ENCODE measurements at places on chromosomes 2 and 18.

- DNase-seq = no peak
Measured at GRCh38 chr2:119040730-119041129, 98.7 kb downstream of the MARCO start.

GRCh38 chr2:207078186-207078798 is 87.5 kb downstream of the KLF7 start:
- DNase-seq = no peak

- no peak for DNase-seq
Measured at GRCh38 chr2:9650119-9650821, 19.5 kb upstream of the YWHAQ start.

DNA sequence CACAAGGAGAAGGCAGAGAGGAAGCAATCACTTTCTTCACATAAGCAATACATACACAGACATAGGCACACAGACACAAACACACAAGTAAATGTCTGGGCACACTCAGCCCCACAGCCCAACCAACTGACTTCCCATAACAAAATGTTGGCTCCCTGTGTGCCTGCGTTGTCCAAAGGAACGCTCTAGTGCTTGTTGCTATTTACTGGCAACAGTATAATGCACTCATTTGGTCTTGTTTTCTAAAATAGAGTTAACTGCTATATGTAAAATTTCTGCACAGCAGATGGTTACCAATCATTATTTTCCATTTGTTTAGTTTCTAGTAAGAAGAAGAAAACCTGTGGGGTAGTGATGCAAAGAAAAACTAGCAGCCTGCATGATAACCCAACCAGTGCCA is 16.5 kb downstream of the FIGN start:
- no peak for DNase-seq

DNA sequence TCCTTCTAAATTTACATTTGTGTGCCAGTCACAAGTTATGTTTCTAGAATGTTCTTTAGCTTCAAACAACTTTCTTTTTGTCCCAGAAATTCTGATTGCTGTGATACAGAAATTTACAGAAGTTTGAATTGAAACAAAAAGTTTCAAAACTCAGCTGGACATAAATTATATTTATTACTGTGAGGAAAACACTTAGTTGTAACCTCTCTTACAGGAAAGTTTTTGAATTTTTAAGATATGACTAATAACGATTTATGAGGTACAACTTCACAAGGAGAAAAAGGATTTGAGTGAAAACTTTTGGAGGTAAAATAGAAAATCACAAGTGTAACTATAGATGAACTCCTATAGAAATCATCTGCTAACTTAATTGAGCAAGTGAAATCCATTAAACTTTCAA is 205.3 kb downstream of the TMEM247 start:
- no peak for DNase-seq

- no peak for DNase-seq
Measured at GRCh38 chr2:65049010-65049639, 7.1 kb upstream of the CEP68 start.

DNA sequence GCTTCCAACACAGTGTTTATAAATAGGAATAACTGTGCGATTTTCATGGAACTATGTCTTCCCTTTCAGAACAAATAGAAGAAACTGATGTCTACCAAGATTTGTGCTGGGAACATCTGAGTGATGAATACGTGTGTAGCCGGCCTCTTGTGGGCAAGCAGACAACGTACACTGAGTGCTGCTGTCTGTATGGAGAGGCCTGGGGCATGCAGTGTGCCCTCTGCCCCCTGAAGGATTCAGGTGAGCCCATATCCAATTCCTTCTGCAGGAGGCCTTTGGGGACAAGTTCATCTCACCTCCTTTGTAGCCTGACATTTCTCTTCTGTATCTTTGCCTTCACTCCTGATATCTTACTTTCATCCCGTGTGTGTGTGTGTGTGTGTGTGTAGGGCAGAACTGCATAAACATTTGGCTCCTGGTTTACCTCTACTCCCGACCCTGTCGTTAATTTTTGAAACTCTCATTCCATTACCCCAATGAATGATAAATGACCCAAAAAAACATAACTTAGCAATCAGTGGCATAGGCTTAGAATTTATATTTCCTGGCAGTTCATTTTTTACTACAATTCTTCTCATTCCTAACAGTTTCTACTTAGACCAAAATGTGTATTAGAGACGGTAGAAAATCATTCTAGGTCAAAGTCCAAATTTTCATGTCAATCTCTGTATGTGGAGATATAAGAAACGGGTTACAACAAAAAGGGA is 111.0 kb upstream of the RASGRP3 start:
- no peak for DNase-seq

GRCh38 chr2:69084492-69084891 is 71.5 kb downstream of the ANTXR1 start:
- DNase-seq = no peak

DNA sequence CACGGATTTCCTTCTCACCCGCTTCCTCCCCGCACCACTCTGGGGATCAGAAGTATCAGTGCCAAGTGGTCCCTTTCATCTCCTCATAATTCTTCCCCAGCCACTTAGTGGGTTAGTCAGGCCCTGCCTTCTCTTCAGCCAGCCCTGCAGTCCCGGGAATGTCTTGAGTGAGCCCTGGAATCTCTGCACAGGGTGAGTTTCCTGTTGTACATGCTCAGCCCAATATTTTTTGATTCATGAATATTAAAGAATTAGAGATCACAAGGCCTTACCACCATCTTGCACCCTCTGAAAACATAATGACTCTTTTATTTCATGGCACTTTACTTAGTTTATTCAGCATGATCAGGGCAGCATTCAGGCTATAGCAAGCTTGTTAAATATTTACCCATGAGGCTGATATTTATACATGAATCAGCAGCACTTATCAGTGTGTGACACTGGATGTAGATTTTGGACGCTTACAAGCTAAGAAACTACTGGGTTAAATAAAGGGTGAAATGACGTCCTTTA is 159.4 kb upstream of the FOSL2 start:
- no peak for DNase-seq

- no peak for DNase-seq
Measured at GRCh38 chr2:226189061-226189460, 610.6 kb downstream of the IRS1 start.

DNA sequence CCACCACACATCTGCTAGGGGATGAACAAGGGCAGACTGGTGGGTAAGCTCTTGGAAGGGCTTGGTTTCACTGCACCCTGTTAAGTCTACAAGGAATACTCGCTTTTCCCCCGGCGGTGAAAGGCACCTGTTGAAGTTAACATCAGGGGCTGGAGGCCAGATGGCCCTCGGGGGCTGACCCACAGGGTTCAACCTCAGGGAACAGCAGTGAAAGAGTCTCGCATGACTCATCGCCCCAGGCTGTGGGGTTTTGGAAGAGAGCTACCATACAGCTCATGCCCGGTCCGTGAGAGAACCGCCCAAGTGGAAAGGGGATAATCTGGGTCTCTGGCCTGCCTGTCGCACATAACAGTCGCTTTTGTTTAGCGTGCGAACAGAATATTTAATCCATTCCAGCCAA is 748.0 kb downstream of the DPP10 start:
- no peak for DNase-seq

DNA sequence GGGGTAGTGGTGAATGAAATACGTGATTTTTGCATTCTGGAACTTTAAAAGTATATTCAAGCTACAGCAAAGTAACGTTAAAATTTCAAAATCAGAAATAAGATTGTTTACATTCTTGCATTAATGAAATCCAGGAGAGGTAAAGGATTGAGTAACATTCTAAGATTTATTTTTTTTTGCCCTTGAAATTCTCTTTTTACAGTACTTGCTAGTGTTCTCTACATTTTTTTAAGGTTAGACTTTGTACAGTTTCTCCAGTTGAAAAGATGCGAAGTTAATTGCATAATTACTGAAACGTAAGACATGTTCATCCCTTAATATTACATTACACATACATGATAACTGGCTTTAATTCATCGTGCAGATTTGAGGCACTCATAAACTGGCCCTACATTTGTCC is 74.5 kb downstream of the ACTR3 start:
- no peak for DNase-seq

- no peak for DNase-seq
Measured at GRCh38 chr2:41321351-41321750, 726.5 kb upstream of the PKDCC start.

DNA sequence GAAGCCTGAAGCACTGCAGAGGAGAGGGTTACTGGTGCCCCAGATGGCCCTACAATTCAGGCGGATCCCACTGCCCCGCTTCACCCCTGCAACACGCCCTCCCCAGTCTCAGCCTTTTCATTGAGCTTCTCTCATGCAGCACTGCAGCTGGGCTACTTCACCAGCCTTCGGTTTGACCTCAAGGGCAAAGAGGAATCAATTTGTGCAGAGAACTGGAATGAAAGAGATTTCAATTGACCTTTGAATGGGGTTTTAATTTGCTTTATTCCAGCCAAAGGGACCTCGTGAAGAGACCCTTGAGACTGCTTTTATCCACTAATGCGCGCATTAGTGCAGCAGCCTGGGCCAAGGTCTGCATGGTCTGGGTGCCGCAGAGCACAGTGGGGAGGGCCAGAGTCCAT is 8.8 kb upstream of the POMC start:
- no peak for DNase-seq

GRCh38 chr2:121707920-121708361 is 28.7 kb downstream of the NIFK start:
- DNase-seq = no peak

All from aorta (tissue), 5 donors.